NCI-H2081 treated with DMSO at 0.1 percent for 48 hours (cell line): ENCODE measurements at places on chromosomes 4 and X.

GRCh38 chr4:92299152-92299551 is 4.6 kb upstream of the GRID2 start:
- no peak for DNase-seq

GRCh38 chr4:6896035-6896434 is 13.6 kb upstream of the TBC1D14 start:
- DNase-seq: no peak

DNA sequence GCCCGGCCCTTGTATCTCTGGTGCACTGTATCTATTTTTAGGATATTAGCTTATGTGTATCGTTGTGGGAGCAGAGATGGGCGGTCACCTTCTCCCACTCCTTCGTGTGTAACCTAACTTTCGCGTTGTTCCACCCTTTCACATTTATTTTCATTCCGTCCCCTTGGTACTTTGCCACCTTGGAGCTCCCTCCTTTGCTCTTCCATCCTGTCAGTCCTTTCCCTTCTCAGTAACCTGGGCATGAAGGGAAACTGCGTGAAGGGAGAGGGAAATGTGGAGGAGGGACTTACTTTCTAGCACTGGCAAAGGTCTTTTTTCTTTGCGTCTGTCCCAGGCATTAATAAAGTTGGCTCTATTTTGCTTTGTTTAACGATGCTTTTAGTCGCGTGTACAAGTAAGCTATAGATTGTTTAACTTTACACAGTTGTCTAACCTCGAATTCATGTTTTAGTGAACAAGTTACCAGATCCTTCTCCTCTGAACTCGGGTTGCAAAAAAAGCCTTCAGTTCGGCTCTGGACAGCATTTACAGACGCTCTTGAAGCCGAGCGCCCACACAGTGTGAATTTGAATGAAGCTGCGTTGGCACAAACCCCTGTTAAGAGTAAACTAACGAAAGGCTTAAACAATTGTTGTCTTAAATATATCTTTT is 3.9 kb downstream of the PCDH10 start:
- no peak for DNase-seq

DNA sequence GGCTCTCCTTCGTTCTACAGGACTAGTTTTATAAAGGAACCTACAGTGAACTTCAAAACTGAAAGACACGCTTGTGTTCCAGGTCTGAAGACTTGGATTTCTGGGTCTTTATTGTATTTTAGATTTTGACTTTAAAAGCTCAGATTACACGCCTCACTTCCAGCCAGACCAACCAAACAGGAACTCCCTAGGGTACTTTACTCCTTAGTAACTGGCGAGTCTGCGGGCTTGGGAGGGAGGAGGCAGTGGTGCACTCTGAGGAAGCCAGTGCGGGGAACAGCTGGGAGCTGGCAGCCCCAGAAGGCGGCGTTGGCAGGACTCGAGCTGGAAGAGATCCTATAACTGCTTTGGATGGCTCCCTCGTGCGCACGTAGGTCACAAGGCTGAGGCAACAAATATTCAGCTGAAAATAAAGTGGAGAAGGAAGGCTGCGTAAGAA is 391 bp upstream of the PHKA1 start:
- DNase-seq: peak; percentile 11

GRCh38 chr4:22522706-22523501 is 7.0 kb upstream of the ADGRA3 start:
- no peak for DNase-seq

GRCh38 chr4:44738615-44739014 is 12.3 kb upstream of the GNPDA2 start:
- no peak for DNase-seq

GRCh38 chr4:79235095-79235494 is 90.8 kb downstream of the NAA11 start:
- no peak for DNase-seq

DNA sequence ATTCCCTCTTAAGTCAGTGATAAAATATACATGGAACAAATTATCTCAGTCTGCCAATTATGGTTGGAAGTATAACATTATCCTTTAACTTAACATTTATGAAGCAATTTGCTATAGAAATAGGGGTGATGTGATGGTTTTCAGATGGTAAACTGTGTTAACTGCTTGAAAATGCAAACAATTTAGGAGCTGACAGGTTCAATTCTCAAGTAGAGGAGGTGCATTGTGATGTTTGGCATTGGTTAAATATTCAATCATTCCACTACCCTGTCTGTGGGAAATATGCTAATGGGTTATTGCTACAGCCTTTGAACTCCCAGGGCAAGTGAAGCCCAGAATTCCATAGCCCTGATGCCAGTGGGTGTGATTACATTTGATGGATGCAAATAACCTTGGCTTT is 243.4 kb upstream of the GK2 start:
- no peak for DNase-seq
